ENCODE measurements at places on chromosomes 1 and 21.

- DNase-seq, result no peak
Measured at GRCh38 chr1:106063510-106063909, 993.0 kb upstream of the PRMT6 start.

- no peak for DNase-seq
Measured at GRCh38 chr1:14994841-14995437, 158.6 kb upstream of the TMEM51 start.

- DNase-seq, result no peak
Measured at GRCh38 chr1:46285730-46286477, 17.5 kb downstream of the LRRC41 start.

DNA sequence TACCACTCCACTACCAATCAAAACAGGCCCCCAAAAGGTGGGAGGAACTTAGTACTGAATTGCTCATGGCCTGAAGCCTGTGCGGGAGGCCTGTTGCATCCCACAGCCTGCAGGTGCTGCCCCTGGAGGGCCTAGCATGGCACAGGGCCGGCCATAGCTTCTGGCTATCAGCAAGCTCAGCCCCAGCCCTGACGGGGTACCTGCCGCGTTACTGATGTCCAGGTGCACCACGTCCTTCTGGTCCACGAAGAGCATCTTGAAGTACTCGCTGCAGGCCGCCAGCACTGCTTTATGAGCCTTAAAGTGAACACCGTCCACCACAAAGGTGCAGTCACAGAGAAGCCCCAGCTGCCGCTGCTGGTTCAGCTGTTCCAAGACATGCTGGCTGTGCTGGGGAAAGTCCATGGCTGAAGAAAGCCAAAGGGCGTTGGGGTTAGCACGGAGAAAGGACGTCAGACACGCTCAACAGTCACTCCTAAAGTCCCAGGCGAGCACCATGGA, 27.8 kb downstream of the ZBTB17 start:
- DNase-seq, result no peak

DNA sequence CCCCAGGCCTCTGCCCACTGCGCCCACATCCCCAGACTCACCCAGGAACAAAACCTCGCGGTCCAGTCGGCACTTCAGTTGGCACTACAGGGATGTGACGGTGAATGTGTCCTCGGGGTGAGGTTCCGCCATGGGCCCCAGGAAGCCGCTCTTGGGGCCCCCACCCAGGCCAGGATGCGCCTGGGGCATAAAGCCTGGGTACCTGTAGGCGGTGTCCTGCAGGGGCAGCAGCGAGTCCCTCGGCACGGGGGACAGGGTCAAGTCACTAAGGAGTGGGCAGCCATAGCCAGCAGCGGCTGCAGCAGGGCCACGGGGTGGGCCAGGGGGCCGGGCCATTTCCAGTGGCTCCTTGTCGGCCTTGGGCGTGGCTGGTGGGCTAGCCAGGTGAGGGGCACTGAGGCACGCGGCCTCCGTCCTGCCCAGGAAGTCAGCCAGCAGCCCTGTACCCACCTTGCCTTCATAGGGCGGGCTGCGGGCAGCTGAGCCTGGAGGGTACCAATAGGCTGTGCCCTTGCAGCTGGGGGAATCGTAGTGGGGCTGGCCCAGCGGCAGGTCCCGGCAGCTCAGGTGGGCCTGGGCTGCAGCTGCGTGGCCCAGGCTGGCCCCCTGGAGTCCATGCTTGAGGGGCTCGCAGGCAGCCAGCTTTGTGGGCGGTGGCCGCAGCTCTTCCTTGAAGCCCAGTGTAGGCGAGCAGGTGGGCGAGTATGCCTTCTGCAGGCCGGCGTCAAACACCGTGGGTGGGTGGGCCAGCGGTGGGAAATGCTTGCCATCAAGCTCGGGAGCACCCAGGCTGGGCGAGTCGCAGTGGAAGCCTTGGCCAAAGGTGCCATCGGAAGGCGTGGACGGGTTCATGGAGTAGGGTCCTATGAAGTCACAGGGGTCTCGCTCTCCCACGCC, 56.5 kb downstream of the AHDC1 start:
- DNase-seq, result no peak

GRCh38 chr1:13754510-13755103, 54.6 kb downstream of the PRDM2 start:
- no peak for DNase-seq

- DNase-seq, result no peak
Measured at GRCh38 chr1:193629875-193630274, 443.5 kb upstream of the B3GALT2 start.

DNA sequence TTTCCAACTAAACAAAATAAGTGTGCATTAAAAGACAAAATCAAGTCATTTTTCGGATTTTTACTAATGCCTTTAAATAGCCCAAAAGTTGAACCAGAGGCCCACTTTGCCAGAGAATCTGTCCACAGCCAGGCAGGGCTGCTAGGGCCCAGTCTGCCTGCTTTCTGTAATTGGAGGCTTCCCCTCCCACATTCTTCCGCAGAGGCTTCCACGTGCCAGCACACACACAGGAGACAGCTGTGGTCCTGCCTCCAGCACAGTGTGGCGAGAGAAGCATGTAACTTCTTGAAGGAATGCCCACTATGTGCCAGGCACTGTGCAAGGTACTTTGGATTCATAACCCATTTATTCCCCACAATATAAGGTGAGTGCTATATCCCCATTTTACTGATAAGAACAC, 11.3 kb upstream of the PDZK1IP1 start:
- no peak for DNase-seq

DNA sequence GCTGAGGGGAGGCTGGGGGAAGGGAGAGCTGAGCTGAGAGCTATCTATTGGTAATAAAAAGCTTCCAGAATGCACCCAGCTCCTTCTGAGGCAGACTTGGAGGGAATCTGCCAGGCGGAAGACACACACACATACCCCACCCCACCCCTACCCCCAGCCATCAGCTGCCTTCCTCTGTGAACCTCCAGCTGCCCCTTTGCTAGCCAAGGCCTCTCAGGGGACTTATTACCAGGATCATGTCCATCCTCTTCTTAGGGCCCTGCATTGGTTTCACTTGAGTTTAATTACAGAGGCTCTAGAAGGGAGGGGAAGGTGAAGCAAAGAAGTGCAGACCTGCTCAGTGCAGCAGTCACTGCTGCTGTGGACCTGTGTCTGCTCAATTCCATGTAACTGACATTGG, 156.4 kb downstream of the OMA1 start:
- DNase-seq, result no peak

DNA sequence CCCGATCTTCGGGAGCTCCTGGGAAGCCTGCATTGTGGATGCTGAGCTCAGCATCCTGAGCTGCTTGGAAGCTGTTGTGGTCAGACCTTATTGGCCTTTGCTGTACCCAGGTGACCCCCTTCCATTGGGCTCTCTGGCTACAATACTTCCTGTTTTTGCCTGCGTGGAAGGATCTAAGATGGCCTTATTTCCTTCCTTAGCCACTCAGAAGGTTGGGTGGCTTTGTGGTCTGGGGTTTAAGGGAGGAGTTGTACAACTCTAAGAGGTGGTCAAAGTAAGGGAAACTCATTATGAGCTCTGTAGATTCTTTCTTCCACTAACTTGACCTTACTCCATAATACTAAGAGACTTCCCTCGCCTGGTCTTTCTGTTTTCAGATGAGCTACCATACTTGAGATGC, 17.7 kb downstream of the PFKFB2 start:
- DNase-seq, result no peak

- no peak for DNase-seq
Measured at GRCh38 chr1:55143684-55144083, 71.5 kb downstream of the USP24 start.

- no peak for DNase-seq
Measured at GRCh38 chr1:226606311-226607267, 58.0 kb downstream of the STUM start.

DNA sequence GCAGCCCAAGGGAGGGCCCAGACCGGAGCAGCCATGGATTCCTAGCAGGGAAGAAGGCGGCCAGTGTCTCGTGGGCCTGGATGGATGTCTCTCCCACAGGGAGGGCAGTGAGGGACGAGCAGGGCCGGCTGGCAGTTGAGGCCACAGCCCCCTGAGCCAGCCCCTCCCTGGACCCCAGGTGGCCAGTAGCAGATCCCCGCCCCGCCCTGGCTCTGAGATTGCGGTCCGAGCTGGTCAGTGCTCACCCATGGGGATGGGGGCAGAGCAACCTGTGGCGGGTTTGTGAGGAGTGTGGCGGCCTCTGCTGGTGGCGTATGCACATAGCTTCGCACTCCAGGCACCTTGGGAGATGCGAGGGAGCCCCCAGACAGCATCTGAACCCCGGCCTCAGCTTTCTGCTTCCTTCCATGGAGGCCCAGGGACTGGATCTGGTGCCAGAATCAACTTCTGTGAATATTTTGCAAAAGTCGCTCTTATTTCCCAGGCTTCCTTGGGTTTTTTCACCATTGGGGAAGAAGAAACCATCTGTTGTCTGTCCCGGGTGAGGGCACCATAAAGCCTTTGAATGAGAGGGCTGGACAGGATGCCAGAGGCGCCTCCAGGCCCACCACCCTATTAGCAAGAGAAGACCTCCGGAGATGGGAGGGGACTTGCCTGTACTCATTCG, 8.4 kb upstream of the KCNN3 start:
- DNase-seq, result peak; percentile 65
